ENCODE measurements at places on chromosomes 5 and 9.

DNA sequence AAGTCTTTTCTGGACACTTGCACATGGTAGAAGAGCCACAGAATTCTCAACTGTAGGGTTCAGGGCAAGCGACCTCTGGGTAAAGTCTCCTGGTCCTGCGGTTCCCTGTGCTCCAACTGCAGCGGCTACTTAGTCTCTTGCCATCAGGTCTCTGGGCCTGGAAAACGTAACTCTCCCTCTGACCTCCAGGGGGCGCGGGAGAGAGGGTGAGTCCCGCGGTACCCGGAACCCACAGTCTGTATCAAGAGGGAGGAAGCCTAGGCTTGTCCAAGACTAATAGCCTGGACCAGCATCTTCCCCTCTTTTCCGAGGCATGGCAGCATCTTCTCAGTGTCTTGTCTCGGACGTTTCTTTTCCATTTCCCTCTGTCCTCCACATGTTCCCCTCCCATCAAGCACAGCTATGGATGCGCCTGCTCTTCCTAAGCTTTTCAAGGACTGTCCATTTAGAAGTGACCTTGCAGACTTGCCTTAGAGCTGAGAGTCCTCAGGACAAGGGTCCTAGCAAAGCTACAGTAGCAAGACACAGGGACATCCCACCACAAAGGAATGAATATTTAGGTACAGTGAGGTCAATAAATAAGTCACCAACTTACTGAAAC lies 59.3 kb downstream of the FSTL4 start:
- DNase-seq = peak; percentile 16

- DNase-seq = no peak
These were observed 9.9 kb upstream of the SPARC start for GRCh38 chr5:151696470-151697061.

- no peak for DNase-seq
These were observed 61.2 kb downstream of the IL6ST start for GRCh38 chr5:55933377-55934114.

DNA sequence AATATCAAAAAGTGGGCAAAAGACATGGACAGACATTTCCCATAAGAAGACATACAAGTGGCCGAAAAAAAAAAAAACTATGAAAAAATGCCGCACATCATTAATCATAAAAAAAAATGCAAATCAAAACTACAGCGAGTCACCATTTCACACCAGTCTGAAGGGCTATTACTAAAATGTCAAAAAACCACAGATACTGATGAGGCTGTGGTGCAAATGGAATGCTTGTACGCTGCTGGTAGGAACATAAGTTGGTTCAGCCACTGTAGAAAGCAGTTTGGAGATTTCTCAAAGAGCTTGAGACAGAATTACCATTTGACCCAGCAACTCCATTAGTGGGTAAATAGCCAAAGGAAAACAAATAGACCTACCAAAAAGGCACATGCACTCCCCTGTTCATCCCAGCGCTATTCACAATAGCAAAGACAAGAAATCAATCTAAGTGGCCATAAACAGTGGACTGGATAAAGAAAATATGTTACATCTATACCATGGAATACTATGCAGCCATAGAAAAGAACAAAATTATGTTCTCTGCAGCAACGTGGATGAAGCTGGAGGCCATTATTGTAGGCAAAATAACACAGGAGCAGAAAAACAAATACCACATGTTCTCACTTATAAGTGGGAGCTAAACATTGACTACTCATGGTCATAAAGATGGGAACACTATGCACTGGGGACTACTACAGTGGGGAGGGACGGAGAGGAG lies 110.6 kb upstream of the BOD1 start:
- DNase-seq = no peak

- DNase-seq = no peak
These were observed 172.8 kb upstream of the PLCXD3 start for GRCh38 chr5:41683181-41683580.

GRCh38 chr5:145044970-145045369 lies 790.2 kb downstream of the PRELID2 start:
- no peak for DNase-seq

DNA sequence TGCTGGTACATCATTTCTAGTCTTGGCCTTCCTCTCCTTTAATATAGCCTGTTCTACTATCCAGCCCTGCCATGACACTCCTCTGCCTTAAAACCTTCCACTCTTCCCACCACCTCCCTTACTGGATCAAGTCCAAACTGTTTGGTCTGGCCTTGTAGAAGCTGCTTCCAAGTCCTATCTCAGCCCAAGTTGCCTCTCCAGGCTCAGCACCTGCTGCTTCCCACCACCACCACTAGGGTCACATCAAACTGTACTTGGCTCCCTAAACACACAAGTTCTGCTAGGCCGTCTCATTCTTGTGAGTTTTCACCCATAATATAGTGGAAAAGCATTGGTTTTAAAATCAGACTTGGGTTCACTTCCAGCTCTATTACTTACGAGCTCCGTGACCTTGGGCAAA lies 1.4 kb downstream of the NDUFA8 start:
- no peak for DNase-seq

DNA sequence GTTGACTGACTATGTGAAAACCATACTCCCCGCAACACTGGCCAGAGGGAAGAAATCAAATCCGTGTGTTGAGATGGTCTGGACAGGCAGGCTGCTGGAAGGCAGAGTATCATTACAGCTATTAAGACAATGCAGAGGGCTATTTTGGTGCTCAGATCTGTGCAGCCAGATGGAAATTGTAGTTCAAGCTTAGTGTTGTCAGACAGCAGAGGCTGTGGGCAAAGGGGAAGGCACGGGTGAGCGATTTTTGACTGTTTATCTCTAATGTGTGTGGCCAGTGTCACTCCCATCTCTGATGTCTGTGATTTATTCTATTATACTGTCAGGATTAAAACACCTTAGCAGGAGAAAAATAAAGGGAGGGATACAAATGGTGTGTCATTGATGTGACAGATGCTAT lies 984.4 kb upstream of the WWC1 start:
- no peak for DNase-seq

GRCh38 chr5:125814119-125814518 lies 609.1 kb upstream of the GRAMD2B start:
- DNase-seq = no peak

DNA sequence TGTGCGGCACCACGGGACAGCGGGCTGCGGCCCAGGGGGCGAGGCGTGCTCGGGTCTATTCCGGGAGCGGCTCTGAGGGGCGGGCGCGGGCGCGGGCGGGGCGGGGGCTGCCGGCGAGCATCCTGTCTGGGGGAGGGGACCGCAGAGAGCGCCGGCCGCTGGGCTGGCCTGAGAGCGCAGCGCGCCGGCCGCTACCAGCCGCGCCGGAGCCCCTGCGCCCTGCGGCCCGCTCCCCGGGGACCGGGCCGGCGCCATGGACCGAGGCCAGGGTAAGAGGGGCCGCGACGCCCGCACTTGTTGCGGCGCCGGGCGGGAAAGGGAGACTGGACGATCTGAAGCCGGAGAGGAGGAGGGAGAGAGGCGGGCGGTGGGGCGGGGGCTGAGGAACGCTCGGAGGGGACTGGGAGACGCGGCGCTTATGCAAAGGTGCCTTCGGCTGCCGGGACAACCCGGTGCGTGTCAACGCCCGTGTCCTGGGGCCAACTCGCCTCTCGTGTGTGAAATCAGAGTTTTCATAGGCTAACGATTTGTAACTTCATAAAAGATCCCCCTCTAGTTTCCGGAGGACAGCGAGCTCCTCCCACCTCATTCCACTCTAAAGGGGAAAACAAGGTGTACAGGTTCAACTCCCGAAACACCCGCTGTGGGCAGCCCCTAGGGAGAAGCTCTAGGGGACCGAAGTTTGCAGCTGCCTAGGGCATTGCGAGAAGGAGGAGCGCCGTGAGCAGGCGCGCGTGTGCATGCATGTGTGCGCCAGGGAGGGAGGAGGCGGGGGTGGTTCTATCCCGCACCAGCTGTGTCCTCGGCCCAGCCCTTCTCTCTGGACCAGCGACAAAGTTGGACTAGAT lies at the start of gene AFAP1L1:
AFAP1L1 (plus strand) TSS at position 144 of the 848 bp plus-strand sequence; CDS start at position 254, 110 bp downstream.
- DNase-seq = no peak

DNA sequence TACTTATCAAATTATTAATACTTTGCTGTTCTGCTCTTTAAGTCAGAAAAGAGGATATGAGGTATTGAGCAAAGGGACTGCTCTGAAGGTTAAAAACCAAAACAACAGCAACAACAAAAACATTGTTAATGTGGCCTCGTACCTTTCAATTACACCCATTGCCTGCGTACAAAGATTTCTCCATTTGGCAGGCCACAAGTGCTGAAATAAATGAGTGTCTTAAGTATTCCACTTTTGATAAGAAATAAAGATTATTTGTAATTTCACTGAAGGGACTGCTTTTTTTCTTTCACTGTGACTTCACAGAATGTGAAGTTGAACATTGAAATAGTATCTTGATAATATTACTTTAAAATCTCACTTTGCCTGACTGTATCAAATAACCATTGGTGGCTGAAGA lies 163.2 kb upstream of the MRPS30 start:
- no peak for DNase-seq

- no peak for DNase-seq
These were observed 56.8 kb downstream of the MTREX start for GRCh38 chr5:55364537-55365055.

- DNase-seq = no peak
These were observed 12.8 kb downstream of the PDLIM4 start for GRCh38 chr5:132270335-132270665.

- no peak for DNase-seq
These were observed 190.8 kb upstream of the SEMA6A start for GRCh38 chr5:116765441-116765840.

DNA sequence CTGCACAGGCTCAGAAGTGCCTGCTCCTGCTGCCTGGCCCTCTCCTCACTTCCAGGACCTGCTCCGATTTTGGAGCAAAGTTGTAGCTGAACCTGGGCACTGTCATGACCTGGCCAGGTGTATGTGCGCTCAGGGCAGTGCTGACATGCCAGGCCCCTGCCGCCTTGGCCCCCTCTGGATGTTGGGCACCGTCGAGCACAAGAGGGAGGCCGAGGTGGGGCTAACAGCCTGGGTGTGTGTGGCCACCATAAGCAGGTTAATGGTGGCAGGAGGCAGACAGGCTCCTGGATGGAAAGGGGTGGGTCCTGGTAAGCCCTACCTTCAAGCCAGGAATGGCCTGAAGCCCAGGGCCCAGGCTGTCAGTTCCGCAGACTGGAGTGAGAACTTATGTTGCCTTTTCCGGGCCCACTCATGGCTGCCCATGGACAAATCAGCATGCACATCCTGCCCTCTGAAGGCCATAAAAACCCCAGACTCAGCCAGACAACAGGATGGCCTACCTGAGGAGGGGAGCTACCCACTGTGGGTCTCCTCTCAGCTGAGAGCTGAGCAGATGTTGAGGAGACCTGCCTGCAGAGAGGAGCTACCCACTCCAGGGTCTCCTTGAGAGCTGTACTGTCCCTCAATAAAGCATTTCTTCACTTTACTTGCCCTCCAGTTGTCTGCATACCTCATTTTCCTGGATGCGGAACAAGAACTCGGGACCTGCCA lies 66.2 kb downstream of the NACC2 start:
- no peak for DNase-seq

GRCh38 chr5:91182763-91183162 lies 200.4 kb downstream of the ARRDC3 start:
- no peak for DNase-seq

- no peak for DNase-seq
These were observed 233.1 kb upstream of the FBXL7 start for GRCh38 chr5:15266841-15267240.

- DNase-seq = no peak
These were observed 199.0 kb downstream of the DTWD2 start for GRCh38 chr5:118789366-118789765.

DNA sequence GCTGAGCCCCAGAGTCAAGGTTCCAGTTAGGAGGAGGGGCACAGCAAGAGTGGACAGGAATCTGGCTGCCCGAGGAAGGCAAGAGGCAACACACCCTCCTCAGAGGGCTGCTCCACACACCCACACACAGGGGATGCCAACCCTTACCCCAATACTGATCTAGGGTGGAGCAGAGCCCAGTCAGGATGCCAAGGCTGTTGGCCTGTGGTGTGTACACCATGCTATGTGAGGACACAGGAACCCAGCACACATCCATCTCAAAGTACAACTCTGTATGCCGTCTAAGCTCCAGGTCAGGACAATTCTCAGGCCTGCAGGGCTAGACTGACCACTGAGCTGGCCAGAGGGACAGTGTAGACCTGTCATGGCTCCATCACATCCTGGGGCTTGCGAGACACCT lies 2.6 kb downstream of the SEPTIN8 start:
- DNase-seq = no peak

DNA sequence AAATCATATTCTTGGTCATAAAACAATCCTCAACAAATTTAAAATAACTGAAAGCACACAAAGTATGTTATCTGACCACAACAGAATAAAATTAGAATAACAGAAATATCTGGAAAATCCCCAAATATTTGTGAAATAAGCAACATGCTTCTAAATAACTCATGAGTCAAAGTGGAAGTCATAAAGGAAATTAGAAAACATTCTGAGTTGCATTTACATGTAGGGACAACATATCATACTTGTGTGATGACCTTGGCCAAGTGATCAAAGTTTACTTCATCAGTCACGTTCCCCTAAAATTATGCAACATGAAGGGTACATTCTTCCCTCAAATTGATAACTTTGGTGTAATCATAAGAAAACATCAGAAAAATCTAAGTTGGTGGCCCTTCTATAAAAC lies 64.7 kb downstream of the CSF2 start:
- no peak for DNase-seq

GRCh38 chr5:95718203-95718602 lies 12.9 kb upstream of the RHOBTB3 start:
- DNase-seq = no peak

DNA sequence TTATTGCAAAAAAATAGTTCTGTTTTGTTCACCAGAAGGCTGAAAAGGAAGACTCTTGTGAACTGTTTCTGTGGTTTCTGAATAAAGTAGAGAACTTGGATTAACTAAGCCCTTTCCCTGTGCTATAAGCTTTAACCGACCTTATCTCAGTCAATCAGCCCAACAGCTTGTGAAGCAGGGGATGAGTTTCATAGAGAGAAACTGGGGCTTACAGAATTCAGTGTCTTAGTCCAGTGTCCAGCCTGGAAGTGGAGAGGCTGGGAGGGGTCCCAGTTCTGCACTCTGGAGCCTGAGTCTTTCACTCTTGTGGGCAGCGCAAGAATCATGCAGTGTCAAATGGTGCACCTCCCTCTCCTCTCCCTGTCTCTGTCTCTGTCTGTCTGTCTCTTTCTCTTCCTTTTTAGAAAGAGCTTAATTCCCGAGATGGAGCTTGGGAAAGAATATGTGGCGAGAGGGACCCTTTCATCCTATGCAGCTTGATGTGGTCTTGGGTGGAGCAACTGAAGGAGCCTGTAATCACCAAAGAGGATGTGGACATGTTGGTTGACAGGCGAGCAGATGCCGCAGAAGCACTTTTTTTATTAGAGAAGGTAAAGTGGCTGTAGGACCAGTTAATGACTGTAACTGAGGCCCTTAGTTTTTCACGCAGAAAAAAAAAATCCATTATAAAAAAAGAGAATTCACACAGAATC lies 17.0 kb downstream of the PTPDC1 start:
- no peak for DNase-seq

GRCh38 chr9:96217294-96217707 lies 84.7 kb downstream of the HSD17B3 start:
- DNase-seq = no peak

Measured in activated CD4-positive, alpha-beta T cell treated with anti-CD3 and anti-CD28 coated beads for 1 hour (primary cell).